Stimulated activated CD4-positive, alpha-beta T cell treated with anti-CD3 and anti-CD28 coated beads, Interleukin-1b, Interleukin-23, amount 100 ng/mL, for 1 hour (primary cell): ENCODE measurements at places on chromosomes 3 and 15.

- no peak for DNase-seq
Observed at GRCh38 chr3:177561769-177562392, 364.6 kb upstream of the TBL1XR1 start.

GRCh38 chr3:118761291-118761606, 273.4 kb downstream of the IGSF11 start:
- DNase-seq: no peak

DNA sequence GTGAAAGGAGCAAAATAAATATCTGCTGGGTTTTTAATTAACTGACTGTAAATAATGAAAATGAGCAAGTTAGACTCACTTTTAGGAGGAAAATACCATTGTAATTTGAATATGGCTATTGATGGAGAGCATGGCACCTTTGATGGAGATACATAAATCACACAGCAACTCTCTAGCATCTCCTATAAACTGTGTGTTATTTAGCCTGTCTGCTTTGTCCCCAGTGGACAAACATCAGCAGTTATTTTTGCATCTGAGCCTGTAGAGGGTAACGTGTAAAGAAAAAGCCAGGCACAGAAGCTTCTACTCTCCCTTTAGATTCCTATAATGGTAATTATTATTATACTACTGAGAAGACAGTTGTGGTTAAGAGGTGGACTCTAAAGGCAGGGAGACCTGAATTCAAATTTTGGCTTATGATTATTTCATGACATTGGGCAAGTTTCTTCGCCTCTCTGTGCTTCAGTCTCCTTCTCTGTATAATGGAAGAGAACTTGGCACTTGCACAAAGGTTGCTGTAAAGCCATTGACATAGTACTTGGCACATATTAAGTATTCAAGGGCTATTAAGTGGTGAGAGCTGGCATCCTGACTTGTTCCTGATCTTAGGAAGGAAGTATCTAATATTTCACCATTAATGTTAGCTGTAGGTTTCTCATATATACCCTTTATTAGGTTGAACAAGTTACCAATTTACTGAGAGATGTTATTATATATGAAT, 289.5 kb upstream of the TRIM42 start:
- DNase-seq: no peak

- no peak for DNase-seq
Observed at GRCh38 chr3:73381551-73381950, 243.2 kb downstream of the PDZRN3 start.

DNA sequence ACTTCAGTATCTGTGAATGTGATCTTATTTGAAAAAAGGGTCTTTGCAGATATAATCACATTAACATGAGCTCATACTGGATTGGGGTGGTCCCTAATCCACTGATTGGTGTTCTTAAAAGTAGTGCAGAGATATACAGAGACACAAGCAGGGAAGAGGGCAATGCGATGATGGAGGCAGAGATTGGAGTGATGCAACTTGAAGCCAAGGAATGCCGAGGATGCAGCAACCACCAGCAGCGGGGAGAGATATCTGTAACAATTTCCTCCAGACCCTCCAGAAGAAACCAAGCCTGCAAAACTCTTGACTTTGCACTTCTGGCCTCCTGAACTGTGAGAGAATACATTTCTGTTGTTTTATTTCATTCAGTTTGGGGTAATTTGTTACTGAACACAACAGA, 171.0 kb upstream of the MBNL1 start:
- DNase-seq: no peak

DNA sequence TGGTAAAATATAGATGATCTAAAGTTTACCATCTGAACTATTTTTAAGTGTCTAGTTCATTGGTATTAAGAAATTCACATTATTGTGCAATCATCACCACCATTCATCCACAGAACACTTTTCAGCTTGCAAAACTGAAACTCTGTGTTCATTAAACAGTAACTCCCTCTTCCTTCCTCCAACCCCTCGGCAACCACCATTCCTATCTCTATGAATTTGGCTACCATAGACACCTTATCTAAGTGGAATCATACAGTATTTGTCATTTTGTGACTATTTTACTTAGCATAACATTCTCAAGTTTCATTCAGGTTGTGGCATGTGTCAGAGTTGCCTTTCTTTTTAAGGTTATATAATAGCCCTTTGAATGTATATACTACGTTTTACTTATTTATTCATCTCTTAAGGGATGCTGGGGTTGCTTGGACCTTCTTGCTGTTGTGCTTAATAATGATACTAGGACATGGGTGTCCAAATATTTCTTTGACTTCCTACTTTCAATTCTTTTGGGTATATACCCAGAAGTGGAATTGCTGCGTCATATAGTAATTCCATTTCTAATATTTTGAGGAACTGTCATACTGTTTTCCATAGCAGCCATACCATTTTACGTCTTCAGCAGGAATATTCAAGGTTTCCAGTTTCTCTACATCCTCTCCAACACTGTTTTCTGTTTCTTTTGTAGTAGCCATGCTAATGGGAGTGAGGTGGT, 20.9 kb downstream of the KAT2B start:
- no peak for DNase-seq

DNA sequence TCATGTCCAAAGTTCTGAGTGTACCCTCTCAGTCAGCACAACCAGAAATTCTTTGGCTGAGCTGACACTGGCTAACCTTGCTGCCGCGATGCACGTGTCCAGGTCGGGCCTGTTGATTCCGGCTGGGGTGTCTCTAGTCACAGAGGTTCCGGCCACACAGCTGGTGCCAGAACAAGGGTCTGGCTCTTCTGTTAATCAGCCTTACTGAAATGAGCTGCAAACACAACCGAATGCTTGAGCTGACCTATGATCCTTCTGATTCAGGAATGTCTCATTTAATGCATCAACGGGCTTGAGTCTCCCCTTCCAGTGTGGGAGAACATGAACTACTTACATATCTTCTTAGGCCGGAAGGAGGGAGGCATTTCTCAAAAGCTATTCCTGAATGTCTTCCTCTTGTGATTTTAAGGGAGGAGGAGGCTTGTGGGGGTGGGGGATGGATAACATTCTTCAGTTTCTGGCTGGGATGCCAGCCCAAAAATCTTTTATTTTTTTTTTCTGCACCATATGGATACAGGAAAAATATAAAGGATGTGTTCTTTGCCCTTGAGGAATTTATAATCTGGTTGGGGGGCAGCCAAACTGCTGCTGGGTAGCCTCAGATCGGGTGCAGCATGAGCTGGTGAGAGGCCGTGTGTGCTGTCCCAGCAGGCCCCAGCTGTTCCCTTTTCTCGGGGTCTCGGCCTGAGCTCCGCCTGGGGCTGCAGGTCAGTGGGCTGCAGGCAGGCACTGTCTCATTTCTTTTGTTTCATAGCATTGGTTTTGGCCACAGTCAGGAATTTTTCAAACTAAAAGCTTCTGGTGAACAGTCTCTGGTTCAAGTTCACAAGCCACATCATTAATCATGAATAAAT, 319.1 kb upstream of the TBL1XR1 start:
- no peak for DNase-seq

- no peak for DNase-seq
Observed at GRCh38 chr15:64653757-64654156, 121.6 kb downstream of the RBPMS2 start.
